IPS-NIHi11 (cell line): ENCODE measurements at places on chromosomes 5 and 9.

GRCh38 chr5:151347369-151347768, at the start of gene SLC36A2:
SLC36A2 (minus strand) TSS chr5:151347559; CDS start chr5:151347460, 99 bp downstream.
- peak; percentile 30 for DNase-seq

DNA sequence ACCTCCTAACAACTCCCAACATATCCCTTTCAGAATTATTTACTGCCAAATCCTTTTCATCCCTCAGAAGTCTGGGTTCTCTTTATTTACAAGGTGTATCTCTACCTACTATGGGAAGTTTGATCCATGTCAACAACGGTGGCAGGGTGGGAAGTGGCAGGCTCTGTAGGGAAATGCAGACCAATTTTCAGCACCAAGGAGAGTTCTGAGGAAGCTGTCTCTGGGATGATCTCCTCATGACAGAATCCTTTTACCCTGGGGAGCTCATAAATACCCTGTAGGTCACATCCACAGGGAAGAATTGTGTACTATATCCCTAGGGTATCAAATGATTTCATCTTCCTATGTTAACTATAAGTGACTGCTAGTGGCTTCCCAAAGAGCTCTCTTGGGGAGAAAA, 107.8 kb upstream of the NEK6 start:
- peak; percentile 76 for DNase-seq

- no peak for DNase-seq
Observed at GRCh38 chr5:2140501-2141175, 257.9 kb upstream of the IRX4 start.

GRCh38 chr5:156354571-156354970, 27.6 kb downstream of the SGCD start:
- DNase-seq: no peak

GRCh38 chr5:129899454-129899853, 4.8 kb upstream of the CHSY3 start:
- no peak for DNase-seq
